ENCODE measurements at places on chromosomes 11 and 22.
A peak's percentile ranks its signal among the peaks of the same experiment; 100 is the strongest.

GRCh38 chr11:1936072-1936780 lies 10.9 kb upstream of the MRPL23 start:
- no peak for DNase-seq

- no peak for DNase-seq
These were observed 382.9 kb downstream of the BRD1 start for GRCh38 chr22:49444781-49445180.

DNA sequence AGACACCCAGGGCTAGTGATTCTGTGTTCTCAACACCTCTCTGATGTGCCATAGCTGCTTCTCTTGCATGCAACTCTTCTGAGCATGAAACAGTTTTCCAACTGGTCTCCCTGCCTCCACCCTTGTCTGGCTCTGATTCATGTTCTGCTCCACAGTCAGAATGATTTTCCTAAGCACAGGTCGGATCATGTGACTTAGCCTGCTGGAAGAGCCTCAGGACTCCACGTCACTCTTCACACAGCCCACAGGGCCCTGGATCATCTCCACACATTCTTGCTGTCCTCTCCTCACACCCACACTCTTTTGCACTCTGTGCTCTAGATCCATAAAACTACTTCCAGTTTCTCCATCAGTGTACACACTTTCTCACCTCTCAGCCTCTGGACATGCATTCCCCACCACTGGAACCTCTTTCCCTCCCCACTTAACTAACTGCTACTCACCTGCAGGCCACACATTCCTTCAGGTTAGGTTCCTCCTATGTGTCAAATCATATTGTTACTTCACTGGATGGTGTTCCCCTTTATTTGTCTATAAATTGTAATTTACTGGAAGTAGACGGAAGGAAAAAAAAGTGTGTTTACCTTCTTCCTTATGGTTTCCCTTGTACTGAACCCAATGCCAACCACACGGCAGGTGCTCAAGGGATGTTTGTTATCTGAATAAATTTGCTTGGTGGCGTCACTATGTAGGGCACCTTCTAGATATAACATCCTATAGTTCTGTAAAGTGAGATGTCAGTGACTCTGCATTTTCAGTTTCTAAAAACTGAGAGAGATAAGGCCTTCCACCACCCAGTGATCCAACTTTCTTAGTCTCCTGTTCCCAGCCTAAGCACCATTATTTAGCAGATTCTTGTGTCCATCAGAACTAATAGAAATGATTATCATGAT lies 133.7 kb downstream of the ETS1 start:
- no peak for DNase-seq

DNA sequence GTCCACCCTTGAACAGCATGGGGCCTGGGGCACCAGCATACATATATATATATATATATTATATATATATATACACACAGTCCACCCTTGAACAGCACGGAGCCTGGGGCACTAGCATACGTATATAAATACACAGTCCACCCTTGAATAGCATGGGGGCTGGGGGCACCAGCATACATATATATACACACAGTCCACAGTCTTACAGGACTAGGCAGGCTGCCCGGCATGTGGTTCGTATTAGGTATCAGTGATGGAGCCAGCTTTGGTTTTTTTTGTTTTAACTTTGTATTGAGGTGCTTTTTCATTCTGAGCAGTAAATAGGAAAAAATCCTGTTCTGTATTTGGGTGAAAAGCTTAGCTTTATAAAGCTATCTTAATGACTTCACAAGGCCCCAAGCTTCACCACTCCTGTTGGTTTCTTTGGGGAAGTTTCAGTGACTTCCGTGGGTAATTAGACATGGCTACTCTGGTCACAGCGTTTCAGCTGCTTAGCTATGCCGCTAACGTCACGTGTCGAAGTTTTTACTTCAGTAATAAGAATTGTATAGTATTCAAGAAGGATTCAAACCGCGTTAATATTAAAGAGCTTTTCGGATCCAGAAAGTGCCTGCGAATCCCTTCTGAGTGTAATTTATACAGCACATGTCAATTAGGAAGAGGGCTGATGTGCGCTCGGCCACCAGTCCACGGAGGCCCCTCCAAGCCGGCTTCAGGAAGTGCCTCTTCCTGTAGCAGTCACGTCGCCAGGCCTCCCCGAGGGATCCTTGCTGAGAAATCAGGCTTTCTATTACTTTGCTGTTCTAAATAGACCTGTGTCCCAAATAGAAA lies 179.7 kb downstream of the TBC1D22A start:
- DNase-seq, result no peak

- no peak for DNase-seq
These were observed 137.7 kb downstream of the WT1 start for GRCh38 chr11:32297611-32298011.

- no peak for DNase-seq
These were observed 55.6 kb downstream of the ARFGAP3 start for GRCh38 chr22:42801252-42802080.

GRCh38 chr22:22207845-22208564 lies 36.6 kb upstream of the VPREB1 start:
- peak; percentile 92 for DNase-seq

DNA sequence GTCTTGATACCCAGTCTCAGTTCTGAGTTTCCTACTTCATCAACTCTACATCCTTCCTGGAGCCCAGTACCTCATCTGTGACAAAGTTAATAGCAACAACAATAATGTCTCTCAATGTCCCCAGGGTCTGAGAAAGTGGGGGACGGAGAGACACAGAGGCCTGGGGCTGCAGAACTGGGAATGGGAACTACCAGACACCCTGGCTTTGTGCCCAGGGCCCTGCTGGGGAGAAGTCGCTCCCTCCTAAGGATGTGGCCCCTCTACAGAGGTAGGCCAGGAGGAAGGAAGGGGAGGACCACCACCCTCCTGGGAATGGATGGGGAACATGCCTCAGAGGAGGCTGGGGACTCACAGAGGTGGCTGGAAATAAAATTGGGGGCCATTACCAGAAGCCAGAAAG lies 5.5 kb downstream of the PRG3 start:
- no peak for DNase-seq

GRCh38 chr11:2348986-2349385 lies 28.1 kb upstream of the CD81 start:
- no peak for DNase-seq

GRCh38 chr11:41954034-41954433 lies 494.6 kb upstream of the LRRC4C start:
- DNase-seq, result no peak

DNA sequence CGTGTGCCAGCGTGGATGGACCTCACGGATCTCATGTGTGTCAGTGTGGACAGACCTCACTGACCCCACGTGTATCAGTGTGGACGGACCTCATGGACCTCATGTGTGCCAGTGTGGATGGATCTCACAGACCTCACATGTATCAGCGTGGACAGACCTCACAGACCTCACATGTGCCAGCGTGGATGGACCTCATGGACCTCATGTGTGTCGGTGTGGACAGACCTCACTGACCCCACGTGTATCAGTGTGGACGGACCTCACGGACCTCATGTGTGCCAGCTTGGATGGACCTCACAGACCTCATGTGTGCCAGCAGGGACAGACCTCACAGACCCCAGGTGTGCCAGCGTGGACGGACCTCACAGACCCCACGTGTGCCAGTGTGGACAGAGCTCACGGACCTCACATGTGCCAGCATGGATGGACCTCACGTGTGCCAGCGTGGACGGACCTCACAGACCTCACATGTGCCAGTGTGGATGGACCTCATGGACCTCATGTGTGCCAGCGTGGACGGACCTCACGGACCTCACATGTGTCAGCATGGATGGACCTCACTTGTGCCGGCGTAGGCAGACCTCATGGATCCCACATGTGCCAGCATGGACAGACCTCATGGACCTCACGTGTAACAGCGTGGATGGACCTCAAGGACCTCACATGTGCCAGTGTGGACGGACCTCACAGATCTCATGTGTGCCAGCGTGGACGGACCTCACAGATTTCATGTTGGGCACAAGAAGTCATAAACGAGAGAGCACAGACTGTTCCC lies 18.2 kb downstream of the TTLL8 start:
- DNase-seq, result no peak

DNA sequence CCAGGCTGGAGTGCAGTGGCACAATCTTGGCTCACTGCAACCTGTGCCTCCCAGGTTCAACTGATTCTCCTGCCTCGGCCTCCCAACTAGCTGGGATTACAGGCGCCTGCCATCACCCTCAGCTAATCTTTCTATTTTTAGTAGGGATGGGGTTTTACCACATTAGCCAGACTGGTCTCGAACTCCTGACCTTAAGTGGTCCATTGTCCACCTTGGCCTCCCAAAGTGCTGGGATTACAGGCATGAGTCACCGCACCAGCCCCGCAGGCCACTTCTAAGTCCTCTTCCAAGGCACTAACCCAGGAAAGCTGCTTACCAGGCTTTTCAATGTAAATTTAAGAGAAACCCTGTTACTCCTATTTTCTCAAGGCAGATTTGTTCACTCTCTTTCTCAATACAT lies 50.4 kb downstream of the DENND5A start:
- no peak for DNase-seq

GRCh38 chr11:2402890-2403645 lies 2.5 kb downstream of the TSSC4 start:
- DNase-seq, result no peak

DNA sequence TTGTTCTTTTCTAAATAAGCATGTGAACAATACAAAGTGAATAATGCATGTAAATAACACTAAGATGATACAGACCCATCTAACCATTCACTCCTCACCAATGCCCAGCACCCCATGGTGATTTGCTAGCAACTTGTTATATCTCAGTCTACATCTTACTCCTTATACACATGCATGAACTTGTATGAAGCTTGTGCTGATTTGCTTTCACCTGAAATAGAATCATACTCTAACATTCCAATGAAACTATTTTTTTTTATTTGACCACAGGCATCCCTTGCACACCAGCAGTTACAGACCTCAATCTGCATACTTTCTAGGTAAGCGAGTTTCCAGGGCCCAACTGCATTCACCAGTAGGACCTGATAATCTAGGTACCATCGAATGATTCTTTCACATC lies 873.6 kb downstream of the OPCML start:
- no peak for DNase-seq

DNA sequence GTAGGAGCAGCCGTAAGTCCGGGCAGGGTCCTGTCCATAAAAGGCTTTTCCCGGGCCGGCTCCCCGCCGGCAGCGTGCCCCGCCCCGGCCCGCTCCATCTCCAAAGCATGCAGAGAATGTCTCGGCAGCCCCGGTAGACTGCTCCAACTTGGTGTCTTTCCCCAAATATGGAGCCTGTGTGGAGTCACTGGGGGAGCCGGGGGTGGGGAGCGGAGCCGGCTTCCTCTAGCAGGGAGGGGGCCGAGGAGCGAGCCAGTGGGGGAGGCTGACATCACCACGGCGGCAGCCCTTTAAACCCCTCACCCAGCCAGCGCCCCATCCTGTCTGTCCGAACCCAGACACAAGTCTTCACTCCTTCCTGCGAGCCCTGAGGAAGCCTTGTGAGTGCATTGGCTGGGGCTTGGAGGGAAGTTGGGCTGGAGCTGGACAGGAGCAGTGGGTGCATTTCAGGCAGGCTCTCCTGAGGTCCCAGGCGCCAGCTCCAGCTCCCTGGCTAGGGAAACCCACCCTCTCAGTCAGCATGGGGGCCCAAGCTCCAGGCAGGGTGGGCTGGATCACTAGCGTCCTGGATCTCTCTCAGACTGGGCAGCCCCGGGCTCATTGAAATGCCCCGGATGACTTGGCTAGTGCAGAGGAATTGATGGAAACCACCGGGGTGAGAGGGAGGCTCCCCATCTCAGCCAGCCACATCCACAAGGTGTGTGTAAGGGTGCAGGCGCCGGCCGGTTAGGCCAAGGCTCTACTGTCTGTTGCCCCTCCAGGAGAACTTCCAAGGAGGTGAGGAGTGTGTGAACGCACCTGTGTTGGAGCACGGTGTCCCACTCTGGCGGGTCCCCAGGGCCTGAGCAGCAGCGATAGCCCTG lies at the start of gene TAGLN:
TAGLN (plus strand) TSS at position 318 of the 863 bp plus-strand sequence. CDS start 3,644 bp downstream, outside the sequence.
- no peak for DNase-seq

- no peak for DNase-seq
These were observed 24.1 kb downstream of the MAML2 start for GRCh38 chr11:96318850-96319249.

GRCh38 chr22:23104187-23104971 lies 34.1 kb downstream of the GNAZ start:
- DNase-seq, result no peak

GRCh38 chr11:27700351-27701301 lies at the start of gene BDNF:
Gene BDNF (minus strand): TSS chr11:27700455. CDS start chr11:27658564, 41,891 bp downstream.
- peak; percentile 19 for DNase-seq

GRCh38 chr11:7543302-7543701 lies 29.5 kb downstream of the PPFIBP2 start:
- no peak for DNase-seq

DNA sequence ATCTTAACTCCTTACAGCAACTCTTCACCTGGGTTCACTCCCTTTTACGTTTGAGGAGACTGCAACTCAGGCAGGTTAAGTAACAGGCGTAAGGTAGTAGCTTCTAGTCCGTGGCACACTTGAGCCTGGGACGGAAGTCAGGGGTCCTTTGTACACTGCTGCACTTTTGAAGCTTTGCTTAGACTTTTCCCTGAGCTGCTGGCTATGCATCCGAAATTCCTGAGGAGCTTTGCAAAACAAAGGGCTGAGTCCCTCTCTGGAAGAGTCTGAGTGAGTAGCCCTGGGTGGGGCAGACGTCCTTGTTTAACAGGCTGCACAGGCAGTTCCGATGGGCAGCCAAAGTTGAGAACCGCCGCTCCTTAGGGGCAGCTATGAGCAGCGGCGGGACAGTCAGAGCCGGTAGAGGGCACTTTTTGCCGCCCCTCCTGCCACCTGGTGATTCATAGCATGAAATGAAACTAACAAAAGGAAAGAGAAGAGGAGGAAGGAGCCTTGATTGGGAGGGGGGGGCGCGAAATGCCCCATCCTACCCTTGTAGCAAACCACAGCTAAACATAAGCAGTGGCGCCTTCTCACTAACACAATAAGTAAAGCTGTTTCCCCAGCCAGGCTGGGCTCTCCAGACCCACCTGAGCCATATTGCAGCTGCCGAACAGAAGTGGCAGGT lies 1.4 kb downstream of the TMEM109 start:
- peak; percentile 81 for DNase-seq

DNA sequence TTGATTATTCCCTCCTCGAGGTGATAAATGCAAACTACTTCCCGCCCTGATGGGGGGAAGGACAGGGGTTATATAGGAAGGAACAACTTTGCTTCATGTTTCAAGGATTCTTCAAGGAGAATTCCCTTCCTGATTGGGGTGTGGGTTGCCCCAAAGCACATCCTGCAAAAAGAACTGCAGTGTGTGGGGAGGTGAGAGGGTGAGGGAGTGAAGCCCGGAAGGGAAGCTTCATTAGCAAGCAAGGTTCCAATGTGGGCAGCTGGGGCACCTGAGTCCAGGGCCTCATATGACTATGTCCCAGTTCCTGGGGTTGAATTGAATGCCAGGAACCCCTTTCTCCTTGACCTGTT lies 326.0 kb downstream of the MN1 start:
- no peak for DNase-seq

- DNase-seq, result no peak
These were observed 222.9 kb upstream of the NARS2 start for GRCh38 chr11:78797559-78797958.
